ENCODE measurements at places on chromosomes 5 and 9. TPM values are rescaled to one million over a fixed set of nuclear protein-coding genes. Genes with fewer than 3 reads are reported as not detected.

DNA sequence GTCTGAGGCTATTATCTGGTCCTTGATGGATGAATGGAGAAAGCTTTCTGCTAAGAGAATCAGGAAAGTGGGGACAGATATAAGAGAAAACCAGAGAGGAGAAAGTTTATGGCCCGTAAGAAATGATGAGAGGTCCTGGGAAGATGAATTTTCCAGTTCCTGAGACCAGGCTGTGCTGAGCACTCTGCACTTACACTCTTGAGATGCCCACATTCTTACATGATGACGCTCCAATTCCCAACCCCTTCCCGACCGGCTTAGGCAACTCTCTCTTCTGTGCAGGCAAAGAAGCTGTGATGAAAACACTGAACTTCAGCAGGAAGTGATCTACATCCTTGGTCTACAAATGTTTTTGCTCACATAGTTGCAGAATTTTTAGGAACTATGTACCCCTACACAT is 417.0 kb downstream of the ARHGEF28 start:
- DNase-seq = no peak

Gene SLC4A9
- total RNA-seq = 0.27 TPM

GRCh38 chr9:89697553-89697952 is 92.7 kb downstream of the GADD45G start:
- no peak for DNase-seq

Gene PTGES
- total RNA-seq = 0.56 TPM

DNA sequence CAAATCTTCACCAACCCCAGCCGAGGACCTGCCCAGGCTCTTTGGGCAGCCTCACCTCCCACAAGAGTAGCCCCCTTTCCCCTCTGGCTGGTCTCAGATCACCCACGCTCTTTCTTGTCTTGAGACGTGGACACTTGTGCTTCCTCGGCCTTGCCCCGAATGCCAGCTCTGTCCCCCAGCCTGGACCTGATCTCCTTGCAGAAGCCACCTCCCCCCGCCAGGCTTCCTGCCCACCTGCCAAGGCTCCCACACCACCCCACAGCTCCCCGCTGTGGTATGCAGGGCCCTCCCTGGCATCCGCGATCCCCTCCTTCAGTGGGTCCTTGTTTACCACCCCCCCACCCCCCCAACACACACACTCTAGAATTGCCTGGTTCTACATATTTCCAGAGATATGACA is 133.7 kb downstream of the ROR2 start:
- peak; percentile 44 for DNase-seq

Gene PAX5
- 0.14 TPM for total RNA-seq

Data from endodermal cell (in vitro differentiated cells).